Right atrium auricular region (tissue), 2 donors: ENCODE measurements at places on chromosomes 7 and 10. TPM values are rescaled to one million over a fixed set of nuclear protein-coding genes. Genes with fewer than 3 reads are reported as not detected.

DNA sequence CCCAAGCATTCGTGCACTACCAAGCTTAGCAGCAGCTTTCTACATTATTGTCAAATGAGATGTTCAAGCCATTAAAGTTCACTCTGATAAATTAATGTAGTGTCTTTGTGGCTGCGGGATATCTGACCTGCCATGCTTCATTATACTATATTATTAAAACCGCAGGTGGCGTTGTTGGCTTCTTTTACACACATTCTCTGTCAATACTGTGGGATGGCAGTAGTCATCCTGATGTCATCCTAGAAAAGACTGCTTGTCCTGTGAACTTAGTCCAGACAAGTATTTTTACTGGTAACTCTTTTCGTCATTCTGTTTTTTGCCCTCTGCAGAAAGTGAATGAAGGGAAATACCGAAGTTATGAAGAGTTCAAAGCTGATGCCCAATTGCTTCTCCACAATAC lies 103.9 kb downstream of the ZMYND11 start:
- DNase-seq: no peak

SERPINE1 gene
- 40.8 TPM for total RNA-seq

DNA sequence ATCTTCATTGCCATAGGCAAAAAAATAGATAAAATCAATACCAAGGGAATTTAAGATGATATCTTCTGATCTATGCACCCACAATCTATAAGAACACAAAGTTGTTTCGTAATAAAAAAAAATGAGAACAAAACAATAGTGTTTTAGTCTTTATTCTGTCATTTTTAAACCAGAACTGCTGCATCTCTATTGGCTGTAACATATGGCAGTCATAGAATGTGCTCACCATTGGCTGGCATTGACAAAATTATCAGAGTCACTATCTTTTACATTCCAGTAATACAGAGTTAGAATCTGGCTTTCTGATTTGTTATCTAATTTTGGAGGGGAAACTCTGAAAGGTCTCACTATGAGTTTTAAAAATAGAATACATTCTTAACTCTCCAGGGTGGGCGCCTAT lies 138.6 kb upstream of the CCDC6 start:
- DNase-seq: no peak

GRCh38 chr10:14695847-14696480 lies 78.7 kb downstream of the FAM107B start:
- no peak for DNase-seq

DNA sequence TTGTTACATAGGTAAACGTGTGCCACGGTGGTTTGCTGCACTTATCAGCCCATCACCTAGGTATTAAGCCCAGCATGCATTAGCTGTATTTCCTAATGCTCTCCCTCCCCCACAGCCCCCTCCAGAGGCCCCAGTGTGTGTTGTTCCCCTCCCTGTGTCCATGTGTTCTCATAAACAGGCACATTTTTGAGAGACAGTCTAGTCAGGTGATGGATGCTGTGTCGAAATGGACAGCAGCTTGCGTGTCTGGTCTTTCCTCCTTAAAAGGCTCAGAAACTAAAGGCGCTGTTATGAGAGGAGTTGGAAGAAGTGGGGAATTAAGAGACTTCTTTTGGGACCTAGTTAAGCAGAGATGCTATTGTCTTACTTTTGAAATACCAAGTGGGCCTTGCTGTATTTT lies 296.0 kb downstream of the BBS9 start:
- DNase-seq: no peak

GRCh38 chr10:132449051-132449810 lies 52.2 kb downstream of the PWWP2B start:
- DNase-seq: no peak

DNA sequence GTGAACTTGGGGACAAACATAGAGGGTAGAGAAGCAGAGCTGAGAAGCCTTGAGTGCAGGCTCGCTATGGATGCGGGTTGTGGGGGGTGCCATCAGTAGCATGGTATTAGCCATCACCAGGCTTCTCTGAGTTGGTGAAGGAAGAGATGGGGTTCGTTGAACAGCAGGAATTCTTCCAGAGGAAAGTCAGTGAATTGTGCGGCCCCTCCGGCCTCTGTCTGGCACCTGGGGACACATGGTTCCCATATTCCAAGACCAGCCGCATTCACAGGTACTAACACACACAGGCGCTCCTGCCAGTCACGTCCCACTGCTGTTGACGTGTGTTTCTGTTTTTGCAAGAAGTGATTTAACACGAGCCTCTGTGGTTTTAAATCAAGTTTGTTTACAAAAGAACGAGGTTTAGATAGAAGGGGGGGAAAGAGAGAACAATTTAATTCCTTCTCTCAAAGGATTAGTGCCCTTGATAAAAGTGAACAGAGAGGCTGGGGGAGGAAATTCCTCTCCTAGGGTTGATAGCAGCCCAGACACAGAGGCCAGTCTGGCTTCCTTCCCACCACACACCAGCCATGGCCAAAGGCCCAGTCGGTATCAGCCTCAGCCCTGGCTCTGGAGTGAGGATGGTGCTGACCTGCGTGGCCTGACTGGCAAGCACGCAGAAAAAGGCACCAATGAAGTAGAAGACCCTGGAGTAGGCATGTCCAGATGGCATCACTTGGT lies 252.6 kb upstream of the IGFBP3 start:
- DNase-seq: no peak

UPK3B gene
- 126 TPM for total RNA-seq

DNA sequence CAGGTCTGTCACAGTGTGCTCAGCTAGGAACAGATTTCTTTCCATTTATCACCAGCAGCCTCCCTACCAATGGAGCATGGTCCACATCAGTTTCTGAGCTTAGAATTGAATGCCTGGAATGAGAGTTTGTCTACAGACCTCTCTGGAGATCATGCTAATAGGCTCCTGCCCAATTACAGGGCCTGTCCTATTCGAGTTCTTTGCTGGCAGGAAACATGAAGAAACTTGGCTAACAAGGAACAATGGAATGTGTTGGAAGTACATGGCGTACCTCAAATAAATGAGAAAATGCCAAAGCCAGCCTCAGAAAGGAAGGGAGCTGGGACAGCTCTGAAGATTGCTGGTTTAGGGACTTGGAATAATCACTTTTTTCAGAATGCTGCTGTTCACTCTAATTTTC lies 186.0 kb upstream of the AKR1E2 start:
- DNase-seq: no peak

KNDC1 gene
- total RNA-seq: 1.8 TPM

- DNase-seq: no peak
Measured at GRCh38 chr10:19819419-19820033, 3.3 kb downstream of the PLXDC2 start.

MMD2 gene
- total RNA-seq: not detected

DNA sequence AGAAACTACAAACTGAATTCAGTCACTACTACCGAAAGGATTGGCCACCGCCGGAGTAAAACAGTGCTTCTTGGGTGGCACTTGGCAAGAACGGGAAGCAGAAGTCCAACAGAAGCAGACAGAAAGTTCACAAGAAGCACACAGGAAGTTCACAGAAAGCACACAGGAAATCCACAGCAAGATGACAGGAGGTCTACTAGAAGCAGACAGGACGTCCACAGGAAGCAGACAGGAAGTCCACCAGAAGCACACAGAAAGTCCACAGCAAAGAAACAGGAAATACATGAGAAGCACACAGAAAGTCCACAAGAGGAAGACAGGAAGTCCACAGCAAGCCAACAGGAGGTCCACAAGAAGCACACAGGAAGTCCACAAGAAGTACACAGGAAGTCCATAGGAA lies 399.2 kb upstream of the AUTS2 start:
- DNase-seq: no peak

DNA sequence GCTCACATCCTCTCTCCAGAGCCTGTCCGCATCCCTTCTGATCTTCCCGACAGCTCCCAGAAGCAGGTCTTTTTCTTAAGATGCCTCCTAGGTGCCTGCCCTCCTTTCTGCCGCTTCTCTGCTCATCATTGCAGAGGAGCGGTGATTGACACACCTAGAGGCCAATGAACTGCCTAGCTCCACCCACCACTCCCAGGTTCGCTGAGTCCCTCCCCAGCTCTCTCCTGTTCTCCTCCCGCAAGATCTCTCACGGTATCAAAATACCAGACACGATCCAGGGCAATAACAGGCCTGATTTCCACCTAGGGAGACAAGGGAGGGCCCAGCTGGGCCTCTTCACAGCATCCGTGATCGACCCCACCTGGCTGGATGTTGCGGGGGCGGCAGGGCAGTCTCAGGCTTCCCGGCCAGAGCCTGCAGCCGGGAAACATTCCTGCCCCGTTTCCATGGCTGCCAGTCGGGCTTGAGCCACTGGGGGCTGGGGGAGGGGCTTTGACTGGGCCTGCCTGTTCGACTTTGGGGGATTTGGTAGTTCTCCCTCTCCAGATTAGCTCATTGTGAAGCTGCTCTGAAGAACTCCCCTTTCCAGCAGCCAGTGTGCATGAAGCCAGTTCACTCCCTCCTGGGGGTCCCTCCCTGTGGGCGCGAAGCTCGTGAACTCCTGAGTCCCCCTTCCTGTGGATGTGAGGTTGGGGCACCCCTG lies 373.5 kb downstream of the RPS24 start:
- DNase-seq: peak; percentile 75

PNLIPRP2 gene
- total RNA-seq: not detected

GRCh38 chr10:97851341-97852001 lies 1.8 kb downstream of the GOLGA7B start:
- DNase-seq: no peak

GRCh38 chr10:7672341-7673134 lies 5.8 kb upstream of the ITIH5 start:
- DNase-seq: no peak

DNA sequence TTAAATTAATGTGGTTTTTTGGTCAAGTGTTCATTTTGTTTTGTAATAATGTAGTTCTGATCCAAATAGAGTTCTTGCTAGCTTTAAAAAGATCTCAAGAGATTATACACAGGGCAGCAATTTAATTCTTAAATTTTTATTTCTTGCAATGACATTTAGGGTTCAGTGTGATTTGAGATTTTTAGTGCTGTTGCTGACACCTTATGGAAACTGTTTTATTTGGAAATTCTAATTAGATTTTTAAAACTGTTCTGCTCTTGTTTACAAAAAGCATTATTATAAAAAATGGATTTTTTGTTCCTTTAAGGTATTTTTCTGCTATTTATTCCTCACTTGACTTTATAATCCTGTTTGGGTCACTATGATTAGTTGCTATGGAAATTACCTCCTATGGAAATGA lies 72.1 kb downstream of the RTKN2 start:
- DNase-seq: no peak

- DNase-seq: no peak
Measured at GRCh38 chr7:30335763-30336487, 51.5 kb downstream of the ZNRF2 start.

GRCh38 chr10:13990392-13990805 lies 340.3 kb downstream of the FRMD4A start:
- no peak for DNase-seq

- no peak for DNase-seq
Measured at GRCh38 chr10:34504534-34504933, 310.6 kb downstream of the PARD3 start.

DNA sequence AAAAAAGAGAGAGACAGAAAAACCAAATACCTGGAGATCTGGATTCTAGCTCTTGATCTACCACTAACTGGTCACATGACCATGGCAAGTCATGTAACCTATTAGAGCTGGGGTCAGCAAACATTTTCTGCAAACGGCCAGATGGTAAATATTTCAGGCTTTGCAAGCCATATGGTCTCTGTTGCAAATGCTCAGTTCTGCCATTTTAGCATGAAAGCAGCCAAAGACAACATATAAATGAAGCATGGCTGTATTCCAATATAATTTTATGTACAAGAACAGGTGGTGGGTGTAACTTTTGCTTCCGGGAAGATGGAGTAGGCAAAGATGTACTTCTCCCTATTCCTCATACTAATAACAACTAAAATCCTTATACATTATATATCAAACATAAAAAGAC lies 6.7 kb downstream of the FRA10AC1 start:
- no peak for DNase-seq

- no peak for DNase-seq
Measured at GRCh38 chr10:64334084-64334483, 812.9 kb downstream of the REEP3 start.

CHAT gene
- not detected for total RNA-seq

- DNase-seq: no peak
Measured at GRCh38 chr7:115988401-115988800, 42.2 kb downstream of the TFEC start.

DNA sequence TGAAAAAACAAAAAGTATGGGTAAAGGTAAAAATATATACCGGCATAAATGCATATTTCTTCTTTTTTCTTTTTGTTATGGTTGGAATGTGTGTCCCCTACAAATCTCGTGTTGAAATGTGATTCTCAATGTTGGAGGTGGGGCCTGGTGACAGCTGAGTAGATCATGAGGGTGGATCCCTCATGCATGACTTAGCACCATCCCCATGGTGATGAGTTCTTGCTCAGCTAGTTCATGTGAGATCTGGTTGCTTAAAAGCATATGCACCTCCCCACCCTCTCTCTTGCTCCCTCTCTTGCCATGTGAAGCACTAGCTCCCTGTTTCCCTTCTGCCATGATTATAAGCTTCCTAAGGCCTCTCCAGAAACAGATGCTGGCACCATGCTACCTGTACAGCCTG lies 93.3 kb downstream of the HYCC1 start:
- DNase-seq: no peak

GRCh38 chr10:43053825-43054224 lies 23.0 kb upstream of the RET start:
- no peak for DNase-seq

CPED1 gene
- 19.0 TPM for total RNA-seq

- DNase-seq: no peak
Measured at GRCh38 chr10:119477444-119477843, 65.1 kb downstream of the RGS10 start.

CLRN3 gene
- not detected for total RNA-seq

- DNase-seq: no peak
Measured at GRCh38 chr7:25263337-25263736, 35.1 kb upstream of the NPVF start.

DNA sequence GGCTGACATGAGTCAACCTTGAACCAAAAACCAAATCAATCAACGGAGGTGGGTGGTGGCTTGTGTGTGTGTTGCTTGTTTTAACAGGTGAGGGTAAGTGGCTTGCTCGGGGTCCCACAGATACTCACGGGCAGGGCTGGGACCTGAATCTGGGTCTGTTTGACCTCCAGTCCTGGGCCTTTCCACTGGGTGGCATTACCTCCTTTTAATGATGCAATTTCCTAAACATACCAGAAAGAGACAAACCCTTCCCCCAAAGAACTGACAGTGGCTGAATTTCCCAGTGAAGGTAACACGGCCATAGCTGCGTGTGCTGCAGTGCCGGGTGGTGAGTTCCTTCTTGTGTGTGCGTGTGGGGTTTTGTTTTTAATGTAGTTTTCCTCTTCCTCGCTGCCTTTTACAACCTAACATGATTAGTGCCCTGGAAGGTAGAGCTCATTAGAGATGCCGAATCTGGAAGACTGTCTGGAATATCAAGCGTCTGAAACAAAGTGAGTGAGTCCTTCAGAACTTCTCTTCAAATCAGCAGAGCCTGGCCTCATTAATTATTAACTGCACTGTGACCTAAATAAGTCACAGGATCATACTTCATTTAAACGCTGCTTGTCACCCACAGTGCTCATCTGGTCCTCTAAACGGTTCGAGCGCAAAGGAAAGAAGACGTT lies 166.1 kb upstream of the TCERG1L start:
- DNase-seq: no peak
